Osteocyte (in vitro differentiated cells): ENCODE measurements at places on chromosomes 12 and 14. TPM values are rescaled to one million over a fixed set of nuclear protein-coding genes. Genes with fewer than 3 reads are reported as not detected.

RNASE11 gene
- not detected in 2 replicates for total RNA-seq

DNA sequence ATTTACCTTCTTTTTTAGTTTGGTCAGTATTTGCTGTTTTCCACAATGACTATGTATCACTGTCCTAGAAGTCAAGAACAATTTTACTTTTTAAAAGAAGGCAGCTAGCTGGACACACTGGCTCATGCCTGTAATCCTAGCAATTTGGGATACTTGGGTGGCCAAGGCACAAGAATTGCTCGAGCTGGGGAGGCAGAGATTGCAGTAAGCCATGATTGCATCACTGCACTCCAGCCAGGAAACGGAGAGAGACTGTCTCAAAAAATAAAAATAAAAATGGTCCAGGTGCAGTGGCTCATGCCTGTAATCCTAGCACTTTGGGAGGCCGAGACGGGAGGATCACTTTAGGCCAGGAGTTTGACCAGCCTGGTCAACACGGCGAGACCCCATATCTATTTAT, 28.3 kb downstream of the MDM1 start:
- no peak for DNase-seq

DNA sequence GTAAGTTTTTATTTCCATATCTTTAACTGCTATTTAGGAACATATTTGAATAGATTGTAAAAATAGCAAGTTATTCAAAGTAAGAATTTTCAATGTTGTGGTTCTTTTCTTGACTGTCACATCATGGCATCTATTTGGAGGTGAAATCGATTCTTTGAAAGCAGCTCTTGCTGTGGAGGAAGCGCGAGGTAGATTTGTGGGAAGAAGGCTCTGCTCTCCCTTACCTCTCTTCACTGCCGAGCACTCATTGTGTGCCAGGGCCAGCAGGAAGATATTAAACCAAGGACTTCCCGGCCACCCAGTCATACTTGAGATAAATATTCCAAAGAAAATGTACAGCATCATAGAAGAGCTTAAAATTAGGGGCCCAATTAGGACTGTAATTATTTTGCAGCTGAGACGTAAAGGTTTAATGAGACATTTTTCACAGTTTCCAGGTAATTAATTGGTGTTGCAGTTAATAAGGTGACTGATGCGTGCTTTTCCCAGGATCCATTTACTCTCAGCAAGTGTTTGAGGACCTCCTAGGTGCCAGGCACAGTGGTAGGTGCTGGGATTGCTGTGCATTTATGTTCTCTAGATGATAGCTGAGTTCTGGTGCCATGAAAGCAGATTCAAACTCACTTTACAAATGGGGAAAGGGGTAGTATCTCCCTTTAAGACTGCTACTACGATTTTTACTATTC, 89.2 kb upstream of the DYNC1H1 start:
- peak; percentile 8 for DNase-seq

MYO1A gene
- total RNA-seq = not detected in 2 replicates

DNA sequence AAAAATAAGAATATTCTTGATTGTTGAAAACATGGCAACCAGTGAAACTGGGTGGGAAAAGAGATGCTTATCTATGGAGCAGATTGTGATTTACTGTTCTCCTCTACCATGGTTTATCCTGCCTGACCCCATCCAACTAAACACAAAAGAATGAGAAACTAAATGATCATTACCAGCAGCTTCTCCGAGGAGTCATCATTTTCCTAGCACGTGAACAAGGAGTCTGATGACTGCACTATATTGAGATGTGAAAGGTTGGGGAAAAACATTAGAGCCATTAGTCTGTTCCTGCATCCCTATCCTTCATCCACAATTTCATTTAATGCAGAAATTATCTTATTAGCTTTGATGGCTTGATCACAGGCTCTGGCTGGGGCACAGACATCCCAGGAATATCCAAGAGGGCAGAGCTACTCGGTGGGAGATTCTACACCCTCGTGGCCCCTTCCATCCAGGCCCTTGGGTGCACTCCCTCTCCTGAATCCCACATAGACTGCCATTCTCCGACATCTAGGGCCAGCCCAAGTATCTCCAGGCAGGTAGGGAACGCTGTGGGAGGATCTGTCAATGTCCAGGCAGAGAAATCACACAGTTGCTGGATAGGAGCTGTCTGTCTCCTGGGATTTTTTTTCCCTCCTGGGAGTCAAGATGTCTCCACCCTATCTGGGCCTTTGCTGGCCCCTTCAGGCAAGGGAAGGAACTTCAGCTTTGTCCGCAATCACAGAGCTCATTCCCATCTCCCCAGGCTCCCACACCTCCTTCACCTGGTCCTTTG, 43.3 kb upstream of the DHRS4 start:
- DNase-seq = no peak

- DNase-seq = peak; percentile 81
Observed at GRCh38 chr14:105589161-105589925, 63.0 kb downstream of the TMEM121 start.

C14orf39 gene
- 1.1 and 1.4 TPM in 2 replicates for total RNA-seq

SYT1 gene
- total RNA-seq = 0.59 and 1.7 TPM in 2 replicates

GRCh38 chr12:3035815-3036702, 41.1 kb upstream of the TSPAN9 start:
- DNase-seq = no peak

DNA sequence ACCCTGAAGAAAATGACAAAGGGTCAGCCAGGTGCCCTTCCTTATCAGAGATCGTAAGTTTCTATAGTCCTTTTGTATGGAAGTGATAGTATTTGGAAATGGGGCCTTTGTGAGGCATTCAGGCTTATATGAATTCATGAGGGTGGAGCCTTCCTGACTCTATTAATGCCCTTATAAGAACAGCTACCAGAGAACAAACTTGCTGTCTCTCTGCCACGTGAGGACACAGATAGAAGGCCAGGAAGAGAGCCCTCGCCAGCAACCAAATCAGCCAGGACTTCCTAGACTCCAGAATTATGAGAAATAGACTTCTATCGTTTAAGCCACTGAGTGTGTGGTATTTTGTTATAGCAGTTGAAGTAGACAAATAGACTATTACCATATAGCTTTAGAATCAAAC, 36.7 kb downstream of the TRMT5 start:
- no peak for DNase-seq

GRCh38 chr14:26851793-26852192, 254.0 kb upstream of the NOVA1 start:
- DNase-seq = no peak

DNA sequence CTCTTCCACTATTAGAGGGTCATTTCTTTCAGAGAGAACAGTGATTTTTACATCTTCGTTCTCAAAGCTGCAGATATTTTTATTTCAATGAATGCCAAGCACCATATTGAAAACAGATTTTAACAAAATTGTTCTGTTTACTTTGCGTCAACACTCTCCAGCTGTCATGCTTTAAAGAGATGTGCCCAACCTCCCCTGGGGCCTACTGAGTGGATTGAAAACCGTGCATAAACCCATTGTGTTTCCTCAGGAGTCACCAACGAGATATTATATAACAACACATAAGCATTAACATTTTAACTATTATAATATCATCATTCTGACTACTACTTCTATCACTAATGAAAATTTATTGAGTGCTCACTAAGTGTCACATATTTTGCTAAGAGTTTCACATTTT, 81.6 kb downstream of the MYF5 start:
- no peak for DNase-seq

DNA sequence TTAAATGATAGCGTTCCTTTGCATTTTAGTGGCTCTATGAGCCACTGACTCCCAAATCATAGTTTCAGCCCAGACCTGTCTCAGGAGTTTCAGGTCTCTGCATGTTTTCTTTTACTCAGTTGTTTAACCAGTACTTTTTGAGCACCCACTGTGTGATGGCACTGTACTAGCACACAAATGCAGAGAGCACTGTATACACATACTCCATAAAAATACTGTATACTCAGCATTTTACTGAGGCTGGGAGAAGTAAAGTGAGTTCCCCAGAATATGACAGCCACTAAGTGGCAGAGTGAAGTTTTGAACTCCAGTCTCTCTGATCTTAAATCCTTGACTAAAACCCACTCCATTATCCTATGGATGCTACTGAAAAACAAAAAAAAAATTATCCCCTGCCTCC, 76.0 kb upstream of the HSPB8 start:
- no peak for DNase-seq

- no peak for DNase-seq
Observed at GRCh38 chr12:26767116-26767515, 65.9 kb downstream of the ITPR2 start.

JPH4 gene
- total RNA-seq = not detected in 2 replicates

DNA sequence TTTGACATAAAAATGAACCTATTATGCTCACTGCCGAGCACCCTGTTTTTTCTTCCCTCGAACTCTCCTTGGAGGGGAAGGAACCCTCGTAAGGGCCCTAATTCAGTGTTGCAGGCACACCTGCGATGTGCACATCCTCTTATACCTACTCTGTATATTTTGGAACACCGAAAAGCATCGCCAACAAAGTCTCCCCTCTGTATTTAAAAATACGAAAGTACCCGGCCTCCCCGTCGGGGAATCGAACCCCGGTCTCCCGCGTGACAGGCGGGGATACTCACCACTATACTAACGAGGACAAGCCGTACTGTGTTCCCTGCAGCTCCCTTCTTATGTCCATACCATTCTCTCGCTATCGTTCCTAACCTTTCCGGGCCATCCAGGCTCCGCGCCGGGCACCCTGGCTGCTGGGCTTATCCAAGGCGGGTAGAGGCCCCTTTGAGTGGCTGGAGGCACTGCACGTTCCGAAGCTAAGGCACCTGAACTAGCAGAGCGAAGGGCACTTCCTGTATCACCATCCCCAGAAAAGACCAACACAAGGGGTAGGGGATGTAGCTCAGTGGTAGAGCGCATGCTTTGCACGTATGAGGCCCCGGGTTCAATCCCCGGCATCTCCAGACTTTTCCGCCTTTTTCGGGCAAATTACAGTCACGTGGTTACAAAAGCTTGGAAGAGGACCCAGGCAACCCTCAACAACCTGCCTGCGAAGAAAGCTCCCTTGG, 25.1 kb upstream of the UBC start:
- DNase-seq = peak; percentile 96

DNA sequence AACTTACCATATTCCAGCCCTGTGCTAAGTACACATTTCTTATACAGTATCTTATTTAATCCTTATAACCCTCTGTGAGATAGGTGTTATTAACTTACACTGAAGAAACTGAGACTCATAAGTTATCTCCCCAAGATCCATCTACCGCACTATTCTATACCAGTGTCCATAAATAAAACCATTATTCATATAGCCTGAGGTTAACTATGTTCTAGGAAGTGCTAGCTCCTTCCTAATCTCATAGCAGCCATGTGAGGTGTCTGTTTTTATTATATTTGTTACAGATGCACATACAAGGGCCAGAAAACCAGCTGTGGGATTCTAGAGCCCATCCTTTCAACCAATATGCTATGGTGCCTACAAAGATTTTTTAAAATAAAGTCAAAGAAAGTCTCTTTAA, 100.3 kb upstream of the RAP1B start:
- DNase-seq = no peak

SMCO2 gene
- not detected in 2 replicates for total RNA-seq

GRCh38 chr12:12207746-12208145, 59.1 kb downstream of the LRP6 start:
- DNase-seq = no peak

- DNase-seq = peak; percentile 65
Observed at GRCh38 chr14:105701456-105702274, 175.3 kb downstream of the TMEM121 start.

SERPINA12 gene
- total RNA-seq = not detected in 2 replicates

DNA sequence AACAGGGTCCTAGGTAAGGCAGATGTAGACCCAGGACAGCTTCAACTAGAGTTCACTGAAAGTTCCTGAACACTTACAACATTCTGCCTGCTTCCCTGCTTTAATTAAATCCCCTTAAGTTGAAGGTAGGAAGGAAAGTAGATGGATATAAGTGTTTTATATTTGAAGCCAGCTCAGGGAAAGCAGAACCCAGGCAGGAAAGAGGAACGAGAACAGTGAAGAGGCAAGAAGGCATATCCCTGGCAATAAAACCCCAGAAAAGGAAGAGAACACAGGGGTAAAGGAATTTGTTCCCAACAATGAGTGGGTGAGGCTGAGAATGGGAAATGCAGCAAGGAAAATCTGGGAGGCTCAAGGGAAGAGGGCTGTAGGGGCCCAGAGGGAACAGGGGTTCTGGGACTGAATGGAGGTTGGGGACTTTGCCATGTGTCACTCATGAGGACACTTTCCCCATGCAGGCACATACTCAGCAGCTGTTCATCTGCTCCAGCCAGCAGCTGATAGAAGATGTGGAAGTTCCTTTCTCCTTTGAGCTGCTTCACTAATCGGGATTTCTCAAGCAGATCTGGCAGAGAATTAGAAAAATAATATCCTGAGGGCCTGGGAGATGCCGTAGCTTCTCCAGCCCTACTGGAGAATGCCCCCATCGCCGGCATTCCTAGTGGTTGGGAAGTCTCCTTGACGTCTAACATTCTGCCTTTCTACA, 3.7 kb downstream of the MYO1A start:
- DNase-seq = no peak

CSRNP2 gene
- 45.1 and 49.0 TPM in 2 replicates for total RNA-seq

DNA sequence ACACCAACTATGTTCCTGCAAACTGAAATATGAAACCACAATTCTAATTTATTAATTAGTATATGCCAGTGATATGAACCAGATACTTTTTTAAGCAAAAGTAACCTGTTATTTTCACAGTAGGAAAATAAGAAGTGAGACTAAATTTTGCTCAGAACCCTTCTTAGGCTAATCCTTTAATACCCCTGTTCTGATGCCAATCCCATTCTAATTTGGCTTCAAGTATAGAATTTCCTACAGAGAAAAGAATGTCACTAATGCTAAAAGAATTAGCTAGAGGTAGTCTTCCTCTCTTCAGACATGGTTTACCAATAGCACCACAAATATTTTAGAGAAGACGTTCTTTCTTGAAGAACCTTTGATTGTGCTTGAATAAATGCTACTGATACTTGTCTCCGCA, 758.4 kb downstream of the FLRT2 start:
- no peak for DNase-seq

- DNase-seq = no peak
Observed at GRCh38 chr14:53751650-53752049, 205.0 kb downstream of the BMP4 start.

NFE2 gene
- 0.30 TPM in 1 of 2 replicates, not detected in the other for total RNA-seq

FAM186B gene
- 0.30 and 0.50 TPM in 2 replicates for total RNA-seq

CYP27B1 gene
- total RNA-seq = 1.7 and 2.3 TPM in 2 replicates

- DNase-seq = no peak
Observed at GRCh38 chr12:16238661-16239060, 38.8 kb downstream of the SLC15A5 start.

GLS2 gene
- total RNA-seq = 0.31 TPM in 1 of 2 replicates, not detected in the other

- no peak for DNase-seq
Observed at GRCh38 chr12:20445687-20446086, 77.3 kb downstream of the PDE3A start.

PPP2R5C gene
- total RNA-seq = 115 and 116 TPM in 2 replicates

GRCh38 chr14:30375296-30375892, 183.6 kb upstream of the G2E3 start:
- DNase-seq = no peak

PTPRR gene
- total RNA-seq = 0.21 TPM in 1 of 2 replicates, not detected in the other

OAS1 gene
- total RNA-seq = 0.48 TPM in 1 of 2 replicates, not detected in the other
